T-helper 17 cell (primary cell): ENCODE measurements at places on chromosomes 6 and 20. TPM values are rescaled to one million over a fixed set of nuclear protein-coding genes. Genes with fewer than 3 reads are reported as not detected.

DNA sequence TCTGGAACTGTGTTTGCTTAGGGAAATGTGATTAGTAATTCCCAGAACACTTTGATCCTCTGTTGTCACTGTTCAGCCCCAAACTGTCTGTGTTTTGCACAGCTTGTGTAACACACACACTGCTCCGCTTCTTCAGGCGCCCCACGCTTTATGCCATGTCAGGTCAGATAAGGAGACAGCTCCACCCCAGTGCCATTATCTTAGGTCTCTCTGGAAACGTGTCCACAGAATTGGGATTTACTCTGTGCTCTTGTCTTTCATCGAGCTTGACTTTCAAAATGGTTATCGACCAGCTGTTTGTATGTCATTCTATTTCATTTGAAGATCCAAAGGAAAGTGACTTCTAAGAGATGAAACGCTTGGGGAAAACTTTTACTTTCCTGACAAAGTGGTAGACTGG, 106.4 kb upstream of the SSTR4 start:
- no peak for DNase-seq

DNA sequence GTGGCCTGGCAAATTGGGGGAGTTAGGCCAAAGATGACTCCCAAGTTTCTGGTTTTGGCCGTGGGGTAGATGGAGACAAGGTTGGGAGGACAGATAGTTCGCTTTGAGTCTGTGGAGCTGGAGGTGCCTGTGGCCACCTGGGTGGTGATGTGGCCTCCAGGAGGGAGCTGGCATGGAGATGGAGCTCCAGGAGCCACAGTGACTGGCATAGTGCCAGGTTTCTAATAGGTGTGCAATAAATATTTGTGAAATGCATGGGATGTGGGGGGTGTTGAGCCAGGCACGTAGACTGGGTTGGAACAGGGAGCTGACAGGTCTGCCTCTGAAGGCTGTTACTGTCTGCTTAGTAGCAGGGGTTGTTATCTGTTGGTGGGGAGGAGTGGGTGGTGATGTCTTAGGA, 102.7 kb downstream of the PAX1 start:
- no peak for DNase-seq

GRCh38 chr6:125252891-125253290, 48.9 kb downstream of the HDDC2 start:
- no peak for DNase-seq

GRCh38 chr6:19789100-19789803, 47.9 kb upstream of the ID4 start:
- no peak for DNase-seq

DNA sequence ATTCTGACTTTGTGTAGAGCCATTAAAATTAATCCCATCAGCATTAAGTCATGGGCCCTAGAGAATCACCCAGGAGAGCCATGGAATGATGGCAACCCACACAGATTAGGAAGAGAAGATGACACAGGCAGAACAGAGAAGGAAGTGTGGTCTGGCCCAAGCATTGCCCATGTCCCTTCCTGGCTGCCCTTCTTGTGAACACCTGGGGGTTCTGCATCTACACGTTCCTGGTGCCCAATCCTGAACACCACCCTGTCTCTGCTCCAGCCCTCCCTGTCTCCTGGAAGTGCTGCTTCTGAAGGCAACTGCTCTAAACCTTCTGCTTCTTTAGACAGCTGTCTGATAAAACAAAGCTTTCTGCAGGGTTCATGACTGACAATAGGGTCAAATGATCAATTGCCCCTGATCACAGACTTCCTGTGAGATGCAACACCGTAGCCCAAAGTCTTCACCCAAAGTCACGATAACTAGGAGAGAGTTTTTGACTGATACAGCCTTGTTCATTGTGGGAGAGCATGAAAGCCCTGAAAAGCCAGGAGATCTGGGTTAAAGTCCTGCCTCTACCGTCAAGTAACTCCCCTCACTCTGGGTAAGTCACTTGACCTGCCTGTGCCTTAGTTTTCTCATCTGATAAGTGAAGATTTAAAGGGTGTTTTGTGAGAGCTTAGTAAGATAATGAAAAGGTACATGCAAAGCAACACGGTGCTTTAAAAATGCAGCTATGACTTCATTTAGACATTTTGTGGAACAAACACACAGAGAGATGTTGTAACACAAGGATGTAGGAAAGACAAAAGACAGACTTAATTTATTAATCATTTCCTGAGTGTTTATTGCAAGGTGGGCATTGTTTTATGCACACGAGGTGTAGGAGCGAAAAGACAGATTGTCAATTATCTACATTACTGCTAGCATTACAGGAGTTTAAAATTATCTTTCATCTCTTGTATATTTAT, 291.2 kb upstream of the STXBP5 start:
- no peak for DNase-seq

DNA sequence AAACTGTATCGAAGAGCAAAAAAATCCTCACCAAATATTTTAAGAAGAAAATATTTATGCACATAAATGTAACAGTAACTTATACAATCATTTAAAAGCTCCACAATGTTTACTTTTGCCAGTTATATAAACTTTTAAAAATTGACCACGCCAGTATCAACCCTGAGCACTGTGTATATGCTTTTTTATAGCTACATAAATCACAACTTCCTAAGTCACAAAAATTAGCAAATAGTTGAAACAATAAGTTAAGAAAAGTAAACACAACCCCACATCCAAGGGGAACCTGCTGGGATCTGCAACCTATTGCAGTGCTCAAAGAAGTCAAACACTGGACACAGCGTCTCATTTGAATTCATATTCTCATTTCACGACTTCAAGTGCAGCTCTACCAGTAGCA, 89.8 kb upstream of the DST start:
- DNase-seq: no peak

- DNase-seq: no peak
These were observed 106.1 kb downstream of the CEBPB start for GRCh38 chr20:50296450-50297375.

DNA sequence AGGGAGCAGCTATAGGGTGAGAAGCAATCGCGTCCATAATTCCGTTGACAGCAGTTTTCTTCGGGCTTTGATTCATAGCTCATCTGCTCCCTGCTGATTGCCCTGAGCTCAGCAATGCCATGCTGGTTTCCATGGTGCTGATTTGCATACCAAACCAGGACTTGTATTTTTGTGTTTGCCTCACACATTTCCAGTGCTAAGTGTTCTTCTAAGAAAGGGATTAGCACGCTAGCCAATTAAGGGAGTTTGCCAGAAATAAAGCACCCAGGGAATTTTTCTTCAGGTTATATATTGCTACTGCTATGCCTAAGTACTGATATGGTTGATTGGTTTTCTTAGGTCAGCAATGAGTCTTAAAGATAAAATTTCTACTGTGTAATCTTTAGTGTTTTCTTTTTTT, 177.6 kb downstream of the PLCB1 start:
- no peak for DNase-seq

- DNase-seq: no peak
These were observed 58.4 kb downstream of the PTPN1 start for GRCh38 chr20:50568549-50568942.

DNA sequence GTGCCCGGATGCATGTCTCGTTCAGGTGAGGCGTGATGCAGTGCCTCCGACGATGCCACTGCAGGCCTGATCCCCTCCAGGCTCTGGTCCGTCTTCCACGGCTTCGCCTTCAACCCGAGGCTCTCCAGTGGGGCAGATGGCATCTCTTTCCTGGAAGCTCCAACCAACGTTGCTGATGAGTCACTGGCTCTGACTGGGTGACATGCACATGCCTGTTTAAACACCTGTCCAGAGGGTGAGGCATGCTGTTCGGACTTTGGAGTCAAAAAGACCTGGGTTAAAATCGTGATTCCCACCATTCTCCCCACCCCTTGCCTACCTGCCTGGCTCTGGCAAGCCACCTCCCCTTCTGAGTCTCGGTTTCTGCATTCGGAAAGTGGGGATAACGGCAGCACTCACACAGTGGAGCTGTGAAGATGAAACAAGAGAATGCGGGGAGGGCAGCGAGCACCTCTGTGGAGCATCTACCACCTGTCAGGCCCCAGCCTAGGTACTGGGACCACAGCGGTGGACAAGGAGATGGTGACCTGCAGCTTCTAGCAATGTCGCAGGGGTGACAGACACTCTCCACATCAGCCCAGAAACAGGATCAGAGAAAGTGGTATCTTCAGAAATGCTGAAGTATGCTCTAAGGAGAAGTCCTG, 8.5 kb upstream of the EDN3 start:
- no peak for DNase-seq

DNA sequence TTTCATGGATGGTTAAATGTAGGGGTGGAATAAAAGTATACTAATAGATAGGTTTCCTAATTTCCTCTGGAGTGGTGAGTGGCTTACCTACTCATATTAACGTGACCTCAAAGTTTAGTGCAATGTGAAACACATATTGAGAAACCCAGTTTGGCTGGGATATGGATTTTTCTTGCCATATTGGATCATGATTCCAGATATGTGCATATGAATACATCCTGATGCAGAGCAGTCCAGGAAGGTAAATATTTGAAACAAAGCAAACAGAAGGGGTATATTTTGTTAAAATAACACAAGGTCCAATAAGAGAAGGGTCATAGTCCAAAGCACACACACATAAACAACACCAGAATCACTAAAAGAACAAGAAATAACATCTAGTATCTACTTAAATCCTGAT, 608.1 kb downstream of the PKHD1 start:
- DNase-seq: no peak

GRCh38 chr6:154167126-154167525, 128.1 kb downstream of the OPRM1 start:
- DNase-seq: no peak

DNA sequence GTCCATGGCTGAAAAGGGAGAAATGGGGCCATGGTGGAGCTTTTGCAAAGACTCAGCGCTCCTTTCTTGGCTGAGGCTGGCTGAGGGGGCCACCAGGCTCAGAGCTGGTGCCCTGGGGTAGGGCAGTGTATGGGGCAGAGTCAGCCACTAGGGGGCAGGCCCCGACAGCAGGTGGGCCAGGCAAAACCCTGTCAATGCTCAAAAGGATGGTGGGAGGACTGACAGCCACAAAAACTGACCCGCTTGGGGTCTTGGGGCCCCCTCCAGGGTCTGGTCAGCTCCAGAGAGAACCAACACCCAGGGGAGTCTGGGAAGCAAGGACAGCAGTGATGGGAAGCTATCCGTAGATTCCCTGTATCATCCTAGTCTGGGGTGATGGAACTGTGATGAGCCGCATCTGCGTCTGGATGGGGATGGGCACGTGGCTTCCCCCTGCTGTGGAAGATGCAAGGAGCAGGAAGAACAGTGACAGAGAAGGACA, 306.9 kb downstream of the DHX35 start:
- DNase-seq: no peak

- no peak for DNase-seq
These were observed 511.1 kb upstream of the MAP3K7 start for GRCh38 chr6:91098006-91098405.

- DNase-seq: no peak
These were observed 10.9 kb downstream of the LRRC1 start for GRCh38 chr6:53805725-53806124.

DNA sequence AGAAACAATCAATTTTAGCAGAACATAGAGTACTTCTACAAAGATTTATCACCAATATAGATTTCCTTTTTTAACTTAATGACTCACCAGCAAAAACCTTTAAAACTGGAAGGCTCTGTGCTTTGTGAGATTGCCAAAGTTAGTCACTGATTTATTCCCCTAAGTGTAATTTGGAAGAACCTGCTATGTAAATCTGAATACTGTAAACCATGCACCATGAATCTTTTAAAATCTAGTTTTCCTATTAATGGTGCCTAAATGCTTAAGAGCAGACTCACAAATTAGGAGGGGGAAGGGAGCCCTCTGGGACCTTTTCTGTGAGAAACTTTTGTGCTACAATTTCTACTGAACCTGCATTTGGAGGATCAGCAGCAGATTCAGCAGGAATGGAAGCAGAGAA, 57.8 kb upstream of the PNRC1 start:
- no peak for DNase-seq

DNA sequence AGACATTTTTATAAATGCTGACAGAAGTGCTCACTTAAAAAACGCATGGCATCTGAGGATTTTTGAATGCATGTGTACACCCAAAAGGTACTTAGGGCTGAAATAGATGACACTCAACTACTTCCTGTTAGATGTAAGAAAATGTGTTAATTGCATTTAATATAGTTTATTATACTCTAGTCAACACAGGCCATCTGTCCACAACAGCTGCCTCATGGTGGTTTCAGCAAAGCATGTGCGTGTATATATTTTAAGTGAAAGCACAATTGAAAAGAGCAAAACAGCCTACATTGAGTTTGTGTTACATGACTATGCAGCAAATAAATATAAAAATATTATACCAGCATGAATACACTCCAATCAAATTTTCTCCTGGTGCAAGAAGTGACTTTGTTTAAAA, 1233.0 kb upstream of the EYS start:
- no peak for DNase-seq

GRCh38 chr6:105985098-105985815, 100.9 kb upstream of the PRDM1 start:
- no peak for DNase-seq

- DNase-seq: no peak
These were observed 82.5 kb upstream of the CCDC28A start for GRCh38 chr6:138690975-138691594.

- DNase-seq: peak; percentile 28
These were observed 56.9 kb upstream of the ARMH2 start for GRCh38 chr6:24855395-24856245.

- no peak for DNase-seq
These were observed 204.8 kb downstream of the TPBG start for GRCh38 chr6:82568290-82568993.

DNA sequence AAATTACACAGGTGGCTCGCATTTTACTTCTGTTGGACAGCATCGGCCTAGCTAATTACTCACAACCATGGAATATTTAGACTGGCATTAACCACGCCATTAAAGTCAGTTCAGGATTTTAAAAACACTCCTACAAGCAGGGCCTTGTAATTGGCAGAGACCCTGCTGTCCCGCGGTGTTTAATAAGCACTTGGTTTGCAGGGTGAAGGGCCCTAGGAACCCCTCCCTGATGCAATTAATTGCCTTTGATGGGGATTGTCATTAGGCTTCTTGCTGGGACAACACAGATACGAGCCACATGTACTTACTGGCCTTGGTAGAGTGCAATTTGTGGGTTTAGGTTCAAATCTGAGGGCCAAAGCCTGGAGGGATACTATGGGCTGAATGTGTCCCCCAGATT, 7.8 kb upstream of the VSTM2L start:
- DNase-seq: no peak

The ENPP5 gene
- 0.16 TPM for total RNA-seq

The KHDC1L gene
- not detected for total RNA-seq

The GJA1 gene
- not detected for total RNA-seq

The VSX1 gene
- not detected for total RNA-seq

The MOXD1 gene
- not detected for total RNA-seq

The SLC35D3 gene
- total RNA-seq: not detected

The C20orf144 gene
- total RNA-seq: 0.13 TPM

The C6orf47 gene
- 16.9 TPM for total RNA-seq

The PM20D2 gene
- 5.5 TPM for total RNA-seq

The STX16 gene
- total RNA-seq: 161 TPM

The BPI gene
- not detected for total RNA-seq

The RIPOR3 gene
- total RNA-seq: not detected

The RSPH9 gene
- total RNA-seq: 0.29 TPM

The UCKL1 gene
- total RNA-seq: 42.5 TPM

The DCBLD1 gene
- total RNA-seq: 1.4 TPM

The VGLL2 gene
- total RNA-seq: not detected

The PGC gene
- not detected for total RNA-seq

The MAK gene
- 0.75 TPM for total RNA-seq
